COR-L47 (cell line): ENCODE measurements at places on chromosomes 11 and 22.
A peak's percentile ranks its signal among the peaks of the same experiment; 100 is the strongest.

GRCh38 chr11:27894552-27894951 is 194.3 kb upstream of the BDNF start:
- DNase-seq: no peak

- no peak for DNase-seq
Measured at GRCh38 chr11:36352922-36353321, 56.8 kb downstream of the PRR5L start.

- no peak for DNase-seq
Measured at GRCh38 chr22:17851759-17852158, 77.5 kb upstream of the BID start.

DNA sequence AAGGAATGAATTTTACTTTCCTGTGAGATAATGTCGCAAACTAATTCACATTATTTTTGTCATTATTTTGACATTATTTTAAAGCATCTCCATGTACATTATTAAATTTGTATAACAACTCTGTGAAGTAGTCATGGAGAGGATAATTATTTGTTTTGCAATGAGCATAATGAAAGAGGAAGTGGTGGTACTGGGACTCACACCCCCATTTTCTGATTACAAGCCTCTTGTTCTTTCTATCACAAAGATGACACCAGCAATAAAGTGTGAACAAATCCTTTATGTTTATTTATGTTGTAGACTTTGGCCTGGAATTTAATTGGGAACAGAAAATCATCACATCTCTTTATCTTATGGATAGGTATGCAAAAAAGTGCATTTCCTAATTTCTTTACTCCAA is 522.6 kb downstream of the TMEM135 start:
- no peak for DNase-seq

DNA sequence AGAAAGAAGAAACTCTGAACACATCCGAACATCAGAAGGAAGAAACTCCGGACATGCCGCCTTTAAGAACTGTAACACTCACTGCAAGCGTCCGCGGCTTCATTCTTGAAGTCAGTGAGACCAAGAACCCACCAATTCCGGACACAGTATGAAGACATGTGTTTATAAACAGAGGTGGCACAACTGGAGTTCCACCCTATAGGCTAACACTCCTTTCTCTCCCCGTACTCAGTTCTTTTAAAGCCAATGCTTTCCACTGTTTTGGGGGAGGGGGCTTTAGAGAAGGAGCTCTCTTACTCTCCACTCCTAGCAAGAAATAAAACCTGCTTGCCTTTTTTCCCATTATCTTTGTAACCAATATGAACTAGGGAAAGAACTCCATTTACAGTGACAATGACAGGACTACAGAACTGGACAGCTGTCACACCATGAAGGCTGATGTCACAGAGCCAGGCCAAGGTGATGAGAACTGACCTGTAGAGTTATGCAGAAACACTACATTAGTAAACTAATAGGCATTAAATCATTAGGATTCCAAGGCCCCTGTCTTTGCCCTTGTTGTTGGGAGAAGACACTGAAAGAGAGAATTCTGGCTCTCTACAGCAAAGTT is 733 bp downstream of the TRIM5 start:
- no peak for DNase-seq

GRCh38 chr11:13429836-13430235 is 33.2 kb downstream of the BTBD10 start:
- DNase-seq: no peak

DNA sequence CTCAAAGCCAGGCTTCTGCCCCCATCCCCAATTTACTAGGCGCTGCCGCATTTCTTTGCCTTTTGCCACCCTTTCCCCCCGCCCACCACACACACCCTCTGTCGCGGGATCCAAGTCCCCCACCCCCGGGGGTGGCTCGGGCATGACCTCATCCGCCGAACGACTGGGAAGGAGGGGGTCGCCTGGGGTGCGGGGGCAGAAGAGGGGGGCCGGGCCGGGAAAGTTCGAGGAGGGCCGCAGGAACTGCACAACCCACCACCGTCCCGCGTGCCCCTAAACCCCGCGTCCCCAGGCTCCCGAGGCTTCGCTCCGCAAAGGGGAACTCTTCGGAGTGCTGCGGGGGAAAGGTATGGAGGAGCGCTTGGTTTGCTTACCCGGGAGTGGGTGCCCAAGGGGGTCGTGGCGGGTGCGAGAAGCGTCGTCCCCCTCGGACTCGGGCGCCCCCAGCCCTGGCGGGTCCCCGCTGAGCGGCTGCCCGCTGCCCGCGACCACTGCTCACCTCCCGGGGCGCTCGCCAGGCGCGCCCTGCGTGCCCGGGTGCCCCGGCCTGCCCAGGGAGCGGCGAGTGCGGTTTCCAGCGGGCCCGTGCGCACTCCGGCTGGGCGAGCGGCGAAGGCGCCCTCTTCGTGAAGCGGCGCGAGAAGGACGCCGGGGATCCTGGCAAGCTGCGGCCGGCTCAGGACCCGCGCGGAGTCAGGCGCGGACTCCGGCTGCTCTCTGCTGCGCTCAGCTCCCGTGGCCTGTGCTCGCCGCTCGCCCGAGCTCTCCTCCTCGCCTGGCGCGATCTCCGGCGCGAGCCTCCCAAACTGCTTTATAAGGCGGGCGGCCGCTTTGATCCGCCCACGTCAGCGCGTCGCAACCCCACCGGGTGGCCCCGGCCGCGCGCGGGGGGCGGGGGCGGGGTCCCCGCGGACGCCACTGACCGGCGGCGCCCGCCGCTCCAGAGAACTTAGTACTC is 4.0 kb upstream of the WNT11 start:
- peak; percentile 58 for DNase-seq

- DNase-seq: no peak
Measured at GRCh38 chr11:98729118-98729517, 291.6 kb upstream of the CNTN5 start.

- DNase-seq: no peak
Measured at GRCh38 chr11:120037111-120037510, 100.8 kb downstream of the TRIM29 start.

DNA sequence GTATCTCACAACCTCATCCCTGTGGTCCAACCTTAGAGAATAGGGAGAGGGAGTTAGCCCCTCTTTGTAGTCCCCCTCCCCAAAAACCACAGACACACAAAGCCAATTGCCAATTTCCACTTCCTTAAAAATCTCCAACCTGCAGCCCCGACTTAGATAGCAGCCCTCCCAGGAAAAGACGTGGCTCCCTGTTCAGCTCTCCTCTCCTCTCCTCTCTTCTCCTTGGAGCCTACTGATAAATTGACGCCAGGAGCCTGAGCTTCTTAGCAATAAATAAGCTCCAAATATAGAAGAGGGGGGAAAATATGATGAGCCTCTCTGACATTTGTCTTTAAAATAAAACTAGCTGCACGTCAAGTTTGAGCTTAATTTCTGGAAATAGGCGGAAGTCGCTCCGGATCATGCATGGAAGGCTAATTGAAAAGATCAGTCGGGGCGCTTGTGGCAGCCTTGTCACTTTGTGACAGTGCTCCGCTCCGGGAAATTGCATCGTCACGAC is 7.3 kb downstream of the PAX6 start:
- DNase-seq: no peak

DNA sequence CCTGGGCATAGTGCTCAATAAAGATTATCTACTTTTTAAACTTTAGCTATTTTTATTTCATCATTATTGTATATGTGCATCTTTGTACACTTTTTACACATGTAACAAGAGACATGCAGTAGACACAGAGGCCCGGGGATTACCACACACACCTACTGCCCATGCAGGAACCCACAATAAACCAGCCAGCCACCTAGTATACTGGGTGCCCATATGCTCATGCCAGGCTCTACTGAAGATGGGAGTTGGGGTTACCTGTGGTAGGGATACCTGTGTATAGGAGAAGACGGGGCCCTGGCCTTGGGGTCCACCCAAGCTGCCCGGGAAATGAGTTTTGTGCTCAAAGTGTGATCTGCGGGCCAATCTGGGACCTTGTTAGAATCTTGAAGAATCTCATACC is 31.2 kb upstream of the P2RY2 start:
- no peak for DNase-seq

DNA sequence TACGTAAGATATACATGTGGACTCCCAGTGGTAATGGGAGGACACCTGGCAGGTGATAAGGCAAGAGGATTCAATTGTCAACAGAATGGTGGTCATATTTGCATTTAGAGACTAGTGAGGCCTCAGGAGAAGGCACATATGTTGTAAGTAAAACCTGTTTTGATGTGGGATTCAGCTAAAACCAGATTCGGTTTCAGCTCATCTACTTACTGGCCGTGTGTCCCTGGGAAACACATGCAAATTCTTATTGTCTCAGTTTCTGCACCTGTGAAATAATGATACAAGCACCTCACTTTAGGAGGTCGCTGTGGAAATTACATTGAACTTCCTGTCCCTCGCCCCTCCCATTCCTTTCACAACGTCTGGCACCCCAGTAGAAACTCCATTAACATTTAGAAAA is 78.9 kb upstream of the FIBIN start:
- no peak for DNase-seq

GRCh38 chr11:78226684-78227680 is 38.3 kb downstream of the USP35 start:
- DNase-seq: no peak

DNA sequence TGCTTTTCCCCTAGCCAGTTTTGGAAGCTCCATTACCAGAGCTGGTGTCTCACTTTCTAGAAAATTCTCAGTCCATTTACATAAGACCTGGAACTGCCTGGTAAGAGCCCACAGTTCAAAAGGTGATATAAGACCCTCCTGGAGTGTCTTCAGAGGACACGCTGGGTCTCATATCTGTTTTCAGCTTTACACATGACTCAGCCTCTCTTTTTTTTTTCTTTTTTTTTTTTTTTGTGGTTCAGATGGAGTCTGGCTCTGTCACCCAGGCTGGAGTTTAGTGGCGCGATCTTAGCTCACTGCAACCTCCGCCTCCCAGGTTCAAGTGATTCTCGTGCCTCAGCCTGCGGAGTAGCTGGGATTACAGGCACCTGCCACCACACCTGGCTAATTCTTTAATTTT is 30.7 kb downstream of the WEE1 start:
- DNase-seq: no peak

- no peak for DNase-seq
Measured at GRCh38 chr22:49785841-49786471, 41.7 kb downstream of the BRD1 start.

- DNase-seq: peak; percentile 33
Measured at GRCh38 chr11:133078591-133079404, 453.5 kb downstream of the OPCML start.

GRCh38 chr22:41021061-41021612 is 70.0 kb downstream of the RBX1 start:
- no peak for DNase-seq

DNA sequence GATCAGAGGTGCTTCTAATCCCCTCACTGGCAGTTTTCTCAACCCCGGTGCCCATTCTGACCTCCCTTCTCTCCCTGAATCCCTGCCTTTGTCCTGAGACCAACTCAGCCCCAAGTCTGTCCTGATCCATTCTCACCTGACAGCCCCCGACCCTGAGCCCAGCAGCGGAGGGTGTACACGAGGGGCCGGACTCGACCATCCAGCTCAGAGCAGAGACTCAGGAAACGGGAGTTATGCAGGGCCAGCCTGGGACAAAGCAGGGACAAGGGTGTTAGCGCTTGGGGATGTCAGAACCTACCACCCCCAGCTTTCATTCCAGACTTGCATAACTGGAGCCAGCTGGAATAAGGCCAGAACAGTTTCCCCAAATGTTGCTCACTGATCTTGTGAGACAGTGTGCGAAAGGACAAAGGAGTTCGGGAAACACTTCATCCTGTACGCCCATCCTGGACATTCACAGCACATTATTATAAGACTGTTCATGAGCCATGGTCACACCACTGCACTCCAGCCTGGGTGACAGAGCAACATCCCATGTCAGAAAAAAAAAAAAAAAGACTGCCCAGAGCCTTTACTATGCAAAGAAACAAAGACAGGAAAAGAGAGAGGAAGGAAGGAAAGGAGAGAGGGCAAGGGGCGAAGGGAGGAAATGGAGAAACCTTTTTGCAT is 3.5 kb upstream of the EEF1G start:
- no peak for DNase-seq

GRCh38 chr11:132123449-132123848 is 753.0 kb downstream of the NTM start:
- DNase-seq: no peak

GRCh38 chr11:27722953-27723344 is 22.7 kb upstream of the BDNF start:
- DNase-seq: no peak

- no peak for DNase-seq
Measured at GRCh38 chr11:65152122-65152521, 17.8 kb upstream of the SYVN1 start.

- no peak for DNase-seq
Measured at GRCh38 chr11:94665116-94665659, 98.0 kb downstream of the PIWIL4 start.

DNA sequence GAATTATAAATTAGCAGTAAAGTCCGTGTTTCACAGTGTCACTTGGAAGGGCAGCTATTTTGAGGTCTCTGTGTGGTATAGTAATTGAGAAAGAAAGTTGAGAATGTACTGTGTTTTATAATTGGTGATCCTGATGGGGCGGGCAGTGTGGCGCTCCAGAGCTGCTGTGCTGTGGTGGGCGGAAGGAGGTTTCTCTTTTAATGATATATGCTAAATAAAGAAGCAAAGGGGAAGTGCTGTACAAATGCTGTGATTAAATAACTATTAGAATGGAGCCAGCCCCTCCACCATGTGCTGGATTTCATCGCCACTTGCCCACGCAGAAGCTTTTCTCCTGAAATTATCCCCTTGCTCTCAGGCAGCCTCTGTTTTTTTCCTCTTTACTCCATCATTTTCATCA is 24.6 kb downstream of the ATXN10 start:
- no peak for DNase-seq

- DNase-seq: no peak
Measured at GRCh38 chr11:8772571-8773519, 90.3 kb downstream of the RPL27A start.

DNA sequence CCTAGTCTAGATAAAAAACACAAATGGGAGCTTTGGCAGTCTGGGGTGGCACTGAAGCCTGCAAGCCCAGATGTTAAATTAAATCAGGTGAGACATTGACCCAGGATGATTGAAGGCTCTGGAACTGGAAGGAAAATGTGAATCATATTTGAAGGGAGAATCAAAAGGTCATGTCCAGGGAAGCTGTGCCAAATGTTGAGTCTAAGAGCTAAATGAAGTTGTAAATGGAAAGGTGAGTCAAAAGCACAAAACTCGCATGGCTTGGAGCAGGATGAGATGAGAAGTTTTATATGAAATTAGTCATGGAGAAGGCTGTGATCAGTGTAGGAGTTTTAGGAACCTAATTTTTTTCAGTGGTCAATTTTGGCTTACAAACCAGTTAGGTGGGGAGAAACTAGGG is 301.1 kb downstream of the BLID start:
- DNase-seq: no peak

DNA sequence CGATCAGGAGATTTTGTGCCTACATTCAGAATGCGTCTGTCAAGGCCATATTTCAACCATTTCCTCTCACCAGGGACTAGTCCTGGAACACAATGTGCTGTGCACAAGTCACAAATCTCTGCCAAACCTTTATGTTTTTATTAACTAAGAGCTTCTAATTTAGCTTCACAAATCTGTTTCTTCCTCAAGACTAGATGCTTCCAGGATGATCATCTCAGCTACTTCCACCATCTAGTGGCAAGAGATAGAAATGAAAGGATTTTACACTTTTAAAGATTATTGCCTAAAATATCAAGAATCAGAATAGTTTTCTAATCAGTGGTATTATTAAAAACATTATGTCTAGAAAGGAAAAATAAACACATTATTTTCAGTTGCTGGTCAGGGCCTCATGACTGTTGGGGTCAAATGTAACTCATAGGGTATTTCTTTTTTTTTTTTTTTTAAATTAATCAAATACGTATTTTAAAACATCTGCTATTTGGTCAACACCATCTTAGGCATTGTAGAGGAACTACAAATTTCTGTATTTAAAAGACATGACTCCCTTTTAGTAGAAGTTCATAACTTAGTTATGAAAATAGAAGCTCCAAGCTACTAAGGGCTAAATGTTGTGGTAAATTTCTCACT is 1102.6 kb downstream of the DLG2 start:
- no peak for DNase-seq
